ENCODE measurements at places on chromosomes 2 and 18.
A peak's percentile ranks its signal among the peaks of the same experiment; 100 is the strongest.

DNA sequence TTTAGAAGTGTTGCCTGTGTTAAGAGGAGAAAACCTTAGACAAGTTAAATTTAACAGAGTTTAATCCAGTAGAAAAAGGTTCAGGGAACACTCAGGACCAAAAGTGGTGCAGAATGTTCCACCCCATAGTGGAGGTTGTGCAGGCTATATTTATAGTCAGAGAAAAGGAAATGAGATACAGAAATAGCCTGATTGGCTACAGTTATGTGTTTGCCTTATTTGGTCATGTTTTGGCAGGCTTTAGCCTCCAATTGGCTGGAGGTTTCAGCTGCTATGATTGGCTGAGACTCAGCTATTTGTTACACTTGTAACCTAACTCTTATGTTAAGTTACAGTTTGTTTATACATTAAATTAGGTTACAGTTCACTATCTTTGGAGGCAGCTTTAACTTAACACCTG, 4.2 kb downstream of the STAMBP start:
- H3K27ac ChIP-seq = peak overlapping the region; percentile 11
- H3K27me3 ChIP-seq = no peaks in the 10 kb centered on the region
- no peak overlapping the region for H3K4me3 ChIP-seq

GRCh38 chr2:3503483-3503882, 15.8 kb downstream of the ADI1 start:
- H3K27me3 ChIP-seq = no peaks in the 10 kb centered on the region
- DNase-seq = no peak
- no peak overlapping the region for H3K4me3 ChIP-seq
- peaks cover 9% of the 10 kb centered on the region for H3K4me1 ChIP-seq
- H3K36me3 ChIP-seq = peaks cover 20% of the 10 kb centered on the region
- H3K27ac ChIP-seq = no peak overlapping the region

DNA sequence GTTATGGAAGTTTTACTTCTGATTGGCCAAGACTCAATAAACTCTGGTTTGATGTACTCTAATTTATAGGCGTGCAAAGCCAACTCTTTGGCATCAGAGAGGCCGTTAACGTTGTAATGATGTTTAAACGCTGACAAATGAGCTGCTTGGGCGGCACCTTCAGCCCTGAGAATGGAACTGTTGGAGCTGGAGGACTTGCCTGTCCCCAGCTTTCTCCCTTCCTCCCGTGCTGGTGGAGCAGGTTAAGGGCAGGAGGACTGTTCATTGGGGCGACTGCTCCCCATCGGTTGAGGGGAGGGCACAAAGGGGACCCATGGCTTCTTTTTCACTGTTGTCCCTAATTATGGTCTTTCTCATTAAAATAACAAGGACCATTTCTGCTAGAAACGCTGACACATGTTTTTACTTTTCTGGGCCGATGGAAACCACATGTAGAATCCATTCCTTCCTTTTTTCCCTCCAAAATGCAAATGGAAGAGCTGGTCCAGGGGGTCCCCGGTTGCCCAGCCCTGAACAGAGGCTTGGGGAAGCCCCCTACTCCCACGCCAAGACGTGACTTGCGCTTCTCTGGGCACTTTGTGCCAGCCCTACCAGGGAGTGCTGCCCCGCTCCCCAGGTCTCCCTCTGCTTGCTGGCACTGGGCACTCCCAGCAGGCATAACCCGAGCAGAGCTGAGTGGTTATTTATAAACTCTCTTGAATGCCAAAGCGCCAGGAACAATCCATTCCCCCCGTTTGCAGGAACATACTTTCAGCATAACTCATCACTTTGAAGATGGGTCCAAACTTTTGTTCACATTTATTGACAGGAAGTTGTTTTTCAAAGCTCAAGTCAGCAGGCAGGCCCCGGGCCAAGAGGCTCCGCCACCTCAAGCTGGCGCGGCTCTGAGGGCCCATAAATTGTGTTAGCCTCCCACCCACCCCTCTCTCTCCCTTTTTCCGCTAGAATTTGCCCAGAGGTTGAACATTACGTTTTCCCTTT, 170.1 kb downstream of the ASB1 start:
- H3K27ac ChIP-seq = no peak overlapping the region
- peaks cover 47% of the 10 kb centered on the region for H3K27me3 ChIP-seq

- DNase-seq = no peak
- H3K36me3 ChIP-seq = peaks cover 6% of the 10 kb centered on the region
- no peak overlapping the region for H3K4me3 ChIP-seq
Observed at GRCh38 chr2:38737925-38738324, 13.2 kb downstream of the SRSF7 start.

DNA sequence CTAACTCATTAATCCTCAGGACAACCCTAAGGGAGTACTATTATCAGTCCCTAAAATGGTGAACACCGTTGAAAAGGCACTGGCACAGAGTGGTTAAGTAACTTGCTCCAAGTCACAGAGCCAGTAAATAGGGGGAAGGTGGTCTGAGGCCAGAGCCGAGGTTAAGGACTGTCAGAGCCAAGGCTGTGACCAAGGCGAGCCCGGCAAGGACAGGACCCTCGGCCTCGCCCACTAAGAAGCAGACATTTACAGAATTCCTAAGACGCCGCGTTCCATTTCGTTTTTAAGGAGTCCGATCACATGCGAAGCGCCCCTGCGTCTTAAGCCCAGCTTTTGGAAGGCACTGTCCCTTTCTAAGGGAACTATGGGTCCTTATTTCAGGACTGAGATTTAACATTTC, 1.1 kb downstream of the PDIA6 start:
- H3K27ac ChIP-seq = peak overlapping the region; percentile 90
- DNase-seq = no peak
- H3K27me3 ChIP-seq = peaks cover under 1% of the 10 kb centered on the region
- no peaks in the 10 kb centered on the region for H3K36me3 ChIP-seq
- H3K4me1 ChIP-seq = peaks cover 37% of the 10 kb centered on the region
- H3K4me3 ChIP-seq = peak overlapping the region; percentile 93

DNA sequence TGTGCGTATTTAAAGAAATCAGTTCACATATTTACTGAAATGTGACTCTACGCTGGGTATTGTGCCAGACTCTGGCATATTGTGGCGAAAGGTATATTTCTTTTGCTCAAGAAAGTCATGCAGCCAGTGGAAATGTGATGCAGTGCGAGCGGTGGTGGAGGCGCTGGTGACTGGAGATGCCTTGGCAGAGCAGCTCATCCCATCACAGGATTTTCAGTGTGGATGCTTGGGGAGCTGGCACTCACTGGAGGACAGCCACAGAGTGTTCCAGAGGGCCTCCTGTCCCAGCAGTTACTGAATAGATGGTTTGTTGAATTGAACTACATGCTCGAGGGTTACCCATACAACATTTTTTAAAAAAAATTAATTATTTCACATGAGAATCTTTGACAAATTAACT, 117.6 kb downstream of the ZNF407 start:
- no peak for DNase-seq
- H3K27ac ChIP-seq = no peak overlapping the region
- H3K4me1 ChIP-seq = peaks cover 11% of the 10 kb centered on the region

DNA sequence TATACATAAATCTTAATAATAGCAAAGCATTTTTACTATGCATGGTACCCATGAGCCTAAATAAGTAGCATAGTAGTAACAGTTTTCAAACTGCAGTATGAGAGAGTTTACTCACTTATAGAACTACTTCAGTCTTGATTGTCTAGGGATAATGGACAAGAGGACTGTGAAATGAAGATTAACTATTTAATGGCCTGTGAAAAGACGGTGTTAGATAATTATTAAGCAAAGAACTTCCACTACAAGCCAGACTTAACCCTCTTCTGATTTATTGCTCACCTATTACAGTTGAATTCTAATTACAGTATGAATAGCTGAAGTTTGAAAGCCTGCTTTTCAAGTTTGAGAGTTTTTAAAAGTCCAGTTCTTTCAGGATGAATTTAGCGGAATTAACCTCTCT, 18.9 kb downstream of the PIK3C3 start:
- no peak overlapping the region for H3K27ac ChIP-seq
- no peak for DNase-seq
- H3K27me3 ChIP-seq = no peaks in the 10 kb centered on the region
- H3K4me1 ChIP-seq = peaks cover 26% of the 10 kb centered on the region
- no peak overlapping the region for H3K4me3 ChIP-seq
- peaks cover 6% of the 10 kb centered on the region for H3K36me3 ChIP-seq

DNA sequence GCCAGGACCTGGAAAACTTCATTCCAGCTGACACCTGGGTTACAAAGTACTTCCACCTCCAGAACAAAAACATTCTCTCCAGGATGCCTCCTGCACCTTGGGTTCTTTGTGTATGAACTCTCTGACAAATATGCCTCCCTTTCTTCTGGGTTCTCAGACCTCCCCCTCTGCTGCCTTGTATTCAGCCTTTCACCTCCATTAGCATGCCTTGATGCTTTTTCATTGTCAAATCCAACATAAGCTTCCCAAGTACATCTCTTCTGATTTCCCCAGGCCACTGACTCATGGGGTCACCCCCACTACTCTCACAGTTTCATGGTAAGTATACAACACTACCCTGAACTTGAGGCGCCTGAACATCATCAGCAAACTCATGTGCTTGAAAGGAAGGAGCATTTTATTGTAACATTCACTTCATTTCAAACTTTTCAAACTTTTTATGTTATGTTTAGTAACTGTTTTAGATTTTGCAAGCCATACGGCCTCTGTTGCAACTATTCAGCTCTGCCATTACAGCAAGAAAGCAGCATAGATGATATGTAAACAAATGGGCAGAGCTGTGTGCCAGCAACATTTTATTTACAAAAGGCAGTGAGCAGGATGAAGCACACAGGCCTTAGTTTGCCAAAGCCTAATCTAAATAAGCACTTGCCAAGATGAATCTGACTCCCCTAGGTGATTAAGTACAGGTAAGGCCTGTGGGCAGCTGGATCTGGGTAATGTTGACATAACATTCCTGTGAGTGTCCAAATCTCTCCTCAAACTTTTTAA, 32.5 kb upstream of the MRPS9 start:
- no peaks in the 10 kb centered on the region for H3K36me3 ChIP-seq
- H3K4me1 ChIP-seq = no peaks in the 10 kb centered on the region
- H3K27me3 ChIP-seq = no peaks in the 10 kb centered on the region
- DNase-seq = no peak
- no peak overlapping the region for H3K4me3 ChIP-seq

DNA sequence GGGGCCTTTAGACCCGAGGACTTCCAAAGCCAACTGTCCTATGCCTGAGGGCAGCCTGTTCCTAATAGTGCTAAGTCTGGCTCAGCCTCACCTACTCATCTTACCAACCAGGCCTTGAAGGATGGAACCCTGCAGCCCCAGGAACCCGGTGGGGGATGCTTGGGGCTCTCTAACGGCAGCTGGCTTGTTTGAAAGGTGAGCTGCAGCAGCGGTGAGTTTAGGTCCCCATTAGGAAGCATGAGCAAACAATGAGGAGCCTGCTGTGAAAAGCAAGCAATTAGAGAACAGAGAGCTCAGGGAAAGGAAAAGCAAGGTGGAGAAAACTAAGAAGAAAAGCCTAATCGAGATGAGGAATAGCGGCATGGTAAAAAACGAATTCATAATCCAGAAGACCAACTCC, 39.9 kb downstream of the SP110 start:
- DNase-seq = no peak
- no peaks in the 10 kb centered on the region for H3K27me3 ChIP-seq
- peaks cover 10% of the 10 kb centered on the region for H3K4me1 ChIP-seq
- peak overlapping the region; percentile 27 for H3K27ac ChIP-seq
- H3K4me3 ChIP-seq = no peak overlapping the region
